ENCODE measurements at places on chromosomes 1 and 21. TPM values are rescaled to one million over a fixed set of nuclear protein-coding genes. Genes with fewer than 3 reads are reported as not detected.
A peak's percentile ranks its signal among the peaks of the same experiment; 100 is the strongest.

DNA sequence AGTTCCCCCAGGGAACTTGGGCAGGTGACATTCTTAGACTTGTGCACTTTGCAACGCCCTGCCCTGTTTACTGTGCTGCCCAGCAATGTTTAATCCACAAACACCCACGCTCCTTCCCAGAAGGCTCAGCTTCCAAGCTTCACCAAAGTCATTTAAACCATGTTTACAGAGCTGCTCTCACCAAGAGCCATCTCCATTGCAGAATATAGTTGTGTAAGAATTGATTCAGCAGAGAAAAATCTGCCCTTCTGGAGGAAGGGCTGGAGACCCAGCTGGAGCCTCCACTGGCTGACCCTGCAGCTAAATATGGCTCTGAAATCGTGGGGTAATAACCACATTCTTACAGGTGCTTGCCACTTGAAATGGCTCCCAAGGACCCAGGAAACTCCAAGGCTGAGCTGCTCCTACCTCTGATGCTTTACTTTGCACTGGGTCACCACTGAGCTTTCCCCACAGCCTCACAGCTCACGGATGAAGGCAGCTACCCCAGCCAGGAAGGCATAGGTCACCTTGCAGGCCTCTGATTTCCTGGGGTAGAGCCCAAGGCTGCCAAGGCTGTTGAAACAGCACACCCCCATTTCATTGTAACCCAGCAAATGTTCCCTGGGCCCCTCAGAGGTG, 8.7 kb downstream of the CAPN2 start:
- DNase-seq: no peak
- no peak overlapping the region for H3K4me3 ChIP-seq
- peaks cover 32% of the 10 kb centered on the region for H3K4me1 ChIP-seq
- H3K27ac ChIP-seq: peak overlapping the region; percentile 12

Gene CDA
- total RNA-seq: 0.56 TPM

- H3K4me3 ChIP-seq: no peak overlapping the region
- H3K36me3 ChIP-seq: no peaks in the 10 kb centered on the region
- no peaks in the 10 kb centered on the region for H3K27me3 ChIP-seq
These were observed 80.8 kb downstream of the LRRC7 start for GRCh38 chr1:69648486-69648885.

DNA sequence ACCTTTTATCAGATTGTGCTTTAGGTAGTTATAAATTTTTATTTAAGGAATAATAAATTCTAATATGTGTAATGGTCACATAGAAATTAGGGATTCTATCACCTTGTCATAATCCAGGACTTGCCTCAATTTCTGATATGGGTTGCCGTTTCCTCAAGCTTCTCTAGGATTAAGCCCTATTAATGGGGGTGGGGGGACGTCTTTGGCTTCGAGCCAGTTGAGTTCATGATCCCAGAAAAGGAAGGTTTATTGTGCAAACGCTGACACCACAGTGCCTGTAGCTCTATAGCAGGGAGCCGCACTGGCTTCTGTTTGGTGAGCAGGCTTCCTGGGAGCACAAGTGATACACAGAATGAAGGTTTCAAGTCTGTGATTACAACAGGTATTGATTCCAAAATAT, 22.0 kb upstream of the VAMP3 start:
- H3K4me3 ChIP-seq: no peak overlapping the region
- no peak overlapping the region for H3K27ac ChIP-seq
- DNase-seq: no peak
- no peaks in the 10 kb centered on the region for H3K4me1 ChIP-seq
- H3K27me3 ChIP-seq: no peaks in the 10 kb centered on the region

Gene PLEKHN1
- not detected for total RNA-seq

- no peaks in the 10 kb centered on the region for H3K36me3 ChIP-seq
- peaks cover 43% of the 10 kb centered on the region for H3K27me3 ChIP-seq
- no peak for DNase-seq
- H3K27ac ChIP-seq: no peak overlapping the region
These were observed 3.7 kb downstream of the TCHH start for GRCh38 chr1:152111515-152111968.

GRCh38 chr1:112268408-112268807, 127.6 kb upstream of the CTTNBP2NL start:
- H3K4me1 ChIP-seq: peaks cover 14% of the 10 kb centered on the region
- no peaks in the 10 kb centered on the region for H3K27me3 ChIP-seq
- H3K27ac ChIP-seq: no peak overlapping the region
- H3K4me3 ChIP-seq: no peak overlapping the region
- no peaks in the 10 kb centered on the region for H3K36me3 ChIP-seq
- DNase-seq: no peak

DNA sequence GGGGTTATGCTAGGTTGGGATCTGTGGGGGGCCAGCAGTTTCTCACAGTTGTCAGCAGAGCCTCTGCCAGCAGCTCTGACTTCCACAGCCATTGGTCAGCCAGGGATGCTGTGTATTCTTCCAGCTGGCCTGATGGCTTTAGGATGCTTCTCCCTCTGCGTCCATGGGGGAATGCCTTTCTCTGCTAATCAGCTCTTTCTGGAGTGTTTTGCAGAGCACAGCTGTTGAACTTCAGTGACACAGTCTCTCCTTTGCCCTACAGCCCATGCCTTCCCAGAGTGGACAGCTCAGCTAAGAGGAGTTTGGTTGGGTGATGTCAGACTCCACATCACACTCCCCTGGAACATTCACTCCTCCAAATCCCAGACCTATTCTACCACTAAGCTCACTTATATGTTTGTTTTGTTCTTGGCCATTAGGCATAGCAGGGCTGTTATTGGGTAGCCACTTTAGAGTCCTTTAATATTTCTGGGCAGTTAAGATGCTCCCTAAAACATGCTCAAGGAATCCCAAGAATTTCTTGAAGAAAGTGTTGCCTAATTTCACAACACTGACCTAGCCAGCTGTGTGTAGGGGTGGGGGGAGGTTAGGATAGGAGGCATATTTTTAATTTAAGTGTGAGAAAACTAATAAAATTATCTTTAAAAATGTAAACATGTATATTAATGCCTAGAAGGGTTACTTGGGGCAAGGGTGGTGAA, 75.3 kb upstream of the KIAA0040 start:
- no peak for DNase-seq
- no peaks in the 10 kb centered on the region for H3K36me3 ChIP-seq
- H3K4me3 ChIP-seq: no peak overlapping the region
- peaks cover 6% of the 10 kb centered on the region for H3K4me1 ChIP-seq
- peak overlapping the region; percentile 13 for H3K27ac ChIP-seq

DNA sequence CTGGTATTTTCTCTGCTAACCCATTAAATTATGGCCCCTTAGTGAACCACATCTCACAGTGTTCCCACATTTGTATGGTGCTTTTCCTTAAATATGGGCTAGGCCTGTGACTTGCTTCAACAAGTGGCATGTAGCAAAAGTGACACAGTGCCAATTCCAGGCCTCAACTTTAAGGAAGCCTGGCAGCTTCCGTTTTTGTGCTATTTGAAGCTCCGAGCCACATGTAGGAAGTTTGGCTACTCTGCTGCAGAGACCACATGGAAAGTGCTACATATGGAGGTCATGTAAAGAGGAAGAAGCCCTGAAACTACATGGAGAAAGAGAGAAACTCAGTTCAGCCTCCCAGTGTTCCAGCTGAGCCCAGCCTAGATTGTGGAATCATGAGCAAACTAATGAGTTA, 28.5 kb upstream of the DR1 start:
- no peaks in the 10 kb centered on the region for H3K36me3 ChIP-seq
- H3K4me3 ChIP-seq: no peak overlapping the region
- H3K4me1 ChIP-seq: no peaks in the 10 kb centered on the region

- no peaks in the 10 kb centered on the region for H3K27me3 ChIP-seq
- no peak overlapping the region for H3K4me3 ChIP-seq
- peak overlapping the region; percentile 93 for H3K27ac ChIP-seq
- H3K4me1 ChIP-seq: peaks cover 38% of the 10 kb centered on the region
- DNase-seq: peak; percentile 98
These were observed 101.8 kb downstream of the NFIA start for GRCh38 chr1:61184040-61184713.

Gene PLPPR4
- 0.63 TPM for total RNA-seq

GRCh38 chr1:229991104-229991513, 75.9 kb upstream of the GALNT2 start:
- H3K36me3 ChIP-seq: no peaks in the 10 kb centered on the region
- DNase-seq: no peak
- no peak overlapping the region for H3K27ac ChIP-seq
- no peaks in the 10 kb centered on the region for H3K4me1 ChIP-seq
- H3K27me3 ChIP-seq: no peaks in the 10 kb centered on the region

DNA sequence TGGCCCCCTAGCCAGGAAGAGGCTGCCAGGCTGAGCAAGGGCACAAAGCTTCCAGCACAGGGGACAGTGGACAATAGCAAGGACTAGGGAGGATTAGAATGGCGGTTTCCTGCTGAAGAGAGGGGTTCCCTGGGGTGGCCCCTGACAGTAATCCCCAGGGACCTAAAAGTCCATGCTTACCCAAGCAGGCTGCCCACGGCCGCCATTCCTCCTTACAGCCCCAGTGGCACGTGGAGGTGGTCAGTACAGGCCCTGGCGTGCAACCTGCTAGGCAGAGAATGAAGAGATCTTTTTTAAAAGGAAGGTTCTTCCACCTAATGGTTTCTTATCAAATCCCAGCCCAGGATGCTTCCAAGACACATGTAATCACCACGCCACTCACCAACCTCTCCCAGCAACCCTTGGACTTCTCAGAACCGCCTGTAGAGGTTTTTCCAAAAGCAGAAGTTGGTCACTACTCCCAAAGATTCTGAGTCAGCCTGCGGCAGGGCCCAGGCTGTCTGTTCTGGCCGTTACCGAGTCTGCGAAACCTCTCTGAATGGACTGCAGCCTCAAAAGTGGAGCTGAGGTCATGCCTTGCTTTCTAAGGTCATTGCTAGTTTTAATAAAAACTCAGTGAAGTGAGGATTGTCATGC, 926 bp downstream of the MRPL55 start:
- H3K27ac ChIP-seq: peak overlapping the region; percentile 86
- H3K4me1 ChIP-seq: peaks cover 21% of the 10 kb centered on the region

GRCh38 chr1:162089748-162090147, 20.3 kb downstream of the NOS1AP start:
- no peaks in the 10 kb centered on the region for H3K36me3 ChIP-seq
- no peaks in the 10 kb centered on the region for H3K4me1 ChIP-seq
- H3K27ac ChIP-seq: no peak overlapping the region
- H3K4me3 ChIP-seq: no peak overlapping the region

DNA sequence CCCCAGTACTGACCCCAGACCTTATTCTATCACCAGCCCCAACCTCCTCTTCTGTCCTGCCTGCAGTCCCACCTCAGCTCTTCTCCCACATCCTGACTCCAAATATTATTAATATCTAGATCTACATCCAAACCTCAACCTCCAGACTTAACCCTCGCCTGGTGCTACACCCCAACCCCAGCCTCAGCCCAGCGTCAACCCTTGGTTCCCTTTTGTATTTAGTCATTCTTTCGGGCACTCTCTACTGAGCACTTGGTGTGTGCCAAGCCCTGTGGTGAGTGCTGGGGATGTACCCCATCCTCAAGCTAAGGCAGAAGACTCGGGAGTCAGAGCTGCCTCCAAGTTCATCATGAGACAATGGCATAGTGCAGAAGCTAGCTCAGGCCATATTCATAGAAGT, 1.1 kb downstream of the SHISAL2A start:
- H3K4me1 ChIP-seq: peaks cover 18% of the 10 kb centered on the region
- no peak overlapping the region for H3K4me3 ChIP-seq
- H3K27me3 ChIP-seq: no peaks in the 10 kb centered on the region
- H3K36me3 ChIP-seq: no peaks in the 10 kb centered on the region
- no peak overlapping the region for H3K27ac ChIP-seq

Gene MPL
- 0.29 TPM for total RNA-seq

- H3K4me3 ChIP-seq: no peak overlapping the region
- H3K27ac ChIP-seq: no peak overlapping the region
- no peak for DNase-seq
- H3K27me3 ChIP-seq: no peaks in the 10 kb centered on the region
- no peaks in the 10 kb centered on the region for H3K36me3 ChIP-seq
These were observed 9.4 kb upstream of the MYOG start for GRCh38 chr1:203095061-203095690.

- H3K27me3 ChIP-seq: no peaks in the 10 kb centered on the region
- H3K27ac ChIP-seq: no peak overlapping the region
- H3K4me3 ChIP-seq: no peak overlapping the region
- peaks cover 2% of the 10 kb centered on the region for H3K4me1 ChIP-seq
- DNase-seq: no peak
These were observed 39.5 kb downstream of the COQ8A start for GRCh38 chr1:226979517-226980121.

DNA sequence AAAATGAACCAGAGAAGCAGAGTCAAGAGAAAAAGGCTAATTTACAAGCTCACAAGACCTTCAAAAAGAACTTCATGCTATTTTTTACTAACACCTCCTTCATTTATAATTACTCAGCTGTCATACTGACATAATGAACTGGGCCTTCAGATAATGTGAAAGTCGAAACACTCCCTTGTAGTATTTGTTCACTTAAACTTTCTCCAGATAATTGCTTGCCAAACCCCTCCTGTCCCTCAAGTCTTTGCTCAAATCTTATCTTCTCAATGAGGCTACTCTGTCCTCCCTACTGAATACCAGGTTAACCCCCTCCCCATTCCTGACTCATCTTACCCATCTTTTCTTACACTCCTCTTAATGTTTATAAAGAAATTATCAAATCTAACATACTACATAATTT, 11.1 kb upstream of the MAP3K21 start:
- no peak for DNase-seq
- no peaks in the 10 kb centered on the region for H3K4me1 ChIP-seq
- H3K4me3 ChIP-seq: no peak overlapping the region
- H3K36me3 ChIP-seq: no peaks in the 10 kb centered on the region
- H3K27me3 ChIP-seq: no peaks in the 10 kb centered on the region
- H3K27ac ChIP-seq: no peak overlapping the region

Gene C1orf94
- not detected for total RNA-seq

Gene TTC34
- 2.2 TPM for total RNA-seq

DNA sequence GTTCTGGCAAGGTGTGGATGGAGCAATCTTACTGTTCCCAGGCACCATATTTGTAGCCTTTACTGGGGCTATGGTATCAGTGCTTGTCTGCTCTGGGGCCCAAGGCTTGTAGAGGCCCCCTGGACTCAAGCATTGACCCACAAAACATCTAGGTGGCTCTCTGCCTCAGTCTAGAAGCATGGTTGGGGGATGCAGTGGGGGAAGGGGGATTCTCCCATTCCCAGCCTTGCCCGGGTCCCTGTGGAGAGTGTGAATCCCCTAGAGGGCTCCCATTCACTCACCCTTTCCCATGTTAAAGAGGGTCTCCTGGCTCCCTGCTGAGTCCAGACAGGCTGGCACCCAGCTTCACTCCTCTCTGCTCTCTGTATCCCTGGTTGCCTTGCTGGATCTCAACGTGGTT, 28.2 kb upstream of the DIRAS3 start:
- H3K27ac ChIP-seq: no peak overlapping the region
- H3K4me1 ChIP-seq: no peaks in the 10 kb centered on the region
- no peak for DNase-seq
- no peaks in the 10 kb centered on the region for H3K36me3 ChIP-seq
- no peaks in the 10 kb centered on the region for H3K27me3 ChIP-seq

DNA sequence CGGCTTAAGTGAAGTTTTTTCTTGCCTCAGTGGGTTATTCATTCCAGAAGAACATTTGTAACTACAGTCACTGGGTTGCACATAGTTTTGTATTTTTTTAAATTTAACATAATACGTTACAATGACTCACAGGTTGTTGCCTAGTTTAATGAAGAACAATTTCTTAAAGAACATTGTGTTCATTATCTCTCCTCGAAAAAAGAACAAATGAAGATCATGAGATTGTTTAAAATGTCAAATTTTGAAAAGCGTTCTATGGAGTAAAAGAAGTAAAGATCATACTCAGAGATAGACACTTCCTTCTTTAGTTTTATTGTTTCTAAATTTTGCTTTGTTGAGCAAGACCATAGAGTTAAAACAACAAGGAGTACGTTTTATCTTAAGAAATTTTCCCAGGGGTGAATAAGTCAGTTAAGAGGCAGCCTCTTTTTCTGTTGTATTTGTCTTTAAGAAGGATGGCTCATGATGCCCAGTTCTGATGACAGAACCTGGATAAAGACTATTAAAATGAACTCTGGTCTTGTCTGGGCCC, 10.5 kb upstream of the SLAMF1 start:
- H3K27ac ChIP-seq: no peak overlapping the region
- no peak for DNase-seq
- H3K4me1 ChIP-seq: no peaks in the 10 kb centered on the region
- H3K36me3 ChIP-seq: no peaks in the 10 kb centered on the region
- no peaks in the 10 kb centered on the region for H3K27me3 ChIP-seq
